ENCODE measurements at places on chromosomes 16 and 17. TPM values are rescaled to one million over a fixed set of nuclear protein-coding genes. Genes with fewer than 3 reads are reported as not detected.

SEPTIN12 gene
- total RNA-seq: not detected

CETP gene
- 2.4 TPM for total RNA-seq

PRR15L gene
- total RNA-seq: not detected

KRT222 gene
- total RNA-seq: 2.0 TPM

SMIM36 gene
- not detected for total RNA-seq

CLEC18B gene
- 0.51 TPM for total RNA-seq

PMP22 gene
- 353 TPM for total RNA-seq

PYDC1 gene
- total RNA-seq: not detected

DHRS7C gene
- total RNA-seq: not detected

SPN gene
- 8.7 TPM for total RNA-seq

AIPL1 gene
- not detected for total RNA-seq

CLEC3A gene
- not detected for total RNA-seq
